Psoas muscle (tissue), 8 donors: ENCODE measurements at places on chromosomes 6 and 20. TPM values are rescaled to one million over a fixed set of nuclear protein-coding genes. Genes with fewer than 3 reads are reported as not detected.

- DNase-seq = no peak
Observed at GRCh38 chr6:136751522-136751956, 40.7 kb downstream of the MAP3K5 start.

DNA sequence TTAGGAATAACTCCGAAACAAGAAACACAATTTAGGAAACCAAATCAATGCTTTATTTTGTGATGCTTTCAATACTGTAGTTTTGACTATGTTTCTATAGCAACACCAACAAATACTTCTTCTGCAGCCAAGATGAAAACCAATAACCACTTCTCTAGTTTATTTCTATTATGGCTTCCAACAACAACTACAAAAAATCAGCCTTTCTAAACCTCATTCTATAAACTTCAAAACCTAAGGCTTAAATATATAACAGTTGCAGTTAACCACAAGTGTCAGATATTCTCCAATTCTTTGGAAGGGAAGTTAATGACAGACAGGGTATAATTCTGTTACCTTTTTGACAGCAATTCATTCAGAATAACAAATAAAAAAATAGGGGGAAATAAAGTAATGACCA is 80.9 kb downstream of the EPB41L2 start:
- no peak for DNase-seq

GRCh38 chr6:15335916-15336315 is 90.0 kb downstream of the JARID2 start:
- no peak for DNase-seq

- DNase-seq = no peak
Observed at GRCh38 chr20:33995053-33995831, 1.5 kb downstream of the RALY start.

- DNase-seq = no peak
Observed at GRCh38 chr6:7196019-7196402, 88.2 kb downstream of the RREB1 start.

TPX2 gene
- 2.1 TPM for total RNA-seq
